Skeletal muscle cell (primary cell): ENCODE measurements at places on chromosomes 1 and 21.

GRCh38 chr1:94193128-94193527, 44.3 kb downstream of the ARHGAP29 start:
- no peak for DNase-seq

GRCh38 chr1:42845866-42846256, 552 bp upstream of the ZNF691 start:
- no peak for DNase-seq

DNA sequence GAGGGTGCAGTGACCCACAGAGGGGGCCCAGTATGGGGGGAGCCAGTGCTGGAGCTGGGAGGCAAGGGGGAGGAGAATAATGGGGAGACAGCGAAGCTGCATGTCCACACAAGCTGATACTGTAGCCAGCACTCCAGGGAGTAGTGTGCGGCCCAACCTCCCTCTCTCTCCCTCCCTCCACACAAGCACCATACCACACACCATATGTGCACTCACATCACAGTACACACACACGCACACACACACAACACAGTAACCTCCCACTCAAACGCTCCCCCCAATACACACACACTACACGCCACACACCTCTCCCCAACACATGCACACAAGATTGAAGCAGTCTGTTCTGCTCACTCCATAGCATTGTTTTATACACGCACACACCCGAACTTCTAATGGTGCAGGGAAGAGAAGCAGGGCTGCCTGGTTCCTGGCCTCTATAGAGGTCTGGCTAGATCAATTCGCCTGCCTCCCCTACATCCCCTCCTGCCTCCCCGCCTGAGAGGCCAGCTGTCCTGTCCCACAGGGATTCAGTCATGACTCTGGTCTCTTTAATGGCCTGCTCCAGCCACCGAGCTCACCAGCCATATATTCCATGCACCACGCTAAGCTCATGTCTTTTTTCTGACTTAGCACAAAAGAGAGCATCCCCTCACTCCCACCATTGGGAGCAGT, 3.8 kb downstream of the NCDN start:
- no peak for DNase-seq

DNA sequence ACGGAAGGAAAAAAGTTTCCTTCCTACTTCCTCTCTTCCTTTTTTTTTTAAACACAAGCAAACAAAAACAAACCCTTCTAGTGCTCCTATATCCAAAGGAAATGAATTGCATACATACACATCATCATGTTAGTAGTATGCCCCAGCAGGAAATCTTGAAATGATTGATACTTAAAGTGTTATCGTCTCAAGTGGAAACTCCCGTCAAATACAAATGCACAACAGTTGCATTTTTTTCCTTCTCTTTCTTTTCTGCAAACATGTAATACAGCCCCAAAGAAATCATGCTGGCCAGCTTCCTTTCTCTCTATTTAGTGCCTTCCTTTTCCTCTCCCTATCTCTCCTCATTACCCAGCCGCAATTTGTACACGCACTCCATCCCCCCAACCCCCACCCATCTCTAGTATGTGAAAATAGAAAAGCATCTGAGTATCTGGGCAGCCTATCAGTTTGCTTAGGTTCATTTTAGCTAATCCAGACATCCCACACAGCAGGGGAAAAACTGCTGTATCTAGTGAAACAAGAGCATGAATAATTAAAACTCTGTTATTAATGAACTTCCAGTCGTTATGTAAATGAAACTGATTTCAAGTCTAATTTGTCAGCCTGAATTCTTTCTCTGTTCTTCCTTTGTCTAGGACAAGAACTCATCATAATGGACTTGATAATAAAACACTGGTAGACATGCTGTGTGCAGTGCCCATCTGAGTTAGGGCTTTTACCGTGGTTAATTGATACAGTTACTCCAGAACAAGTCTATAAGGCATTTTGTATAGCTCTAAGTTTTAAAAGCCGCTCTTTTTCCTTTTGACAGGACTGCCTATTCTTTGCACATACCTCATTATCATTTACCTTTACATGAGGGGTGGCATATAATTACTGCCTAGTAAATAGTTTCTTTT, 336.5 kb upstream of the ADGRL2 start:
- DNase-seq: no peak

- DNase-seq: no peak
These were observed 160.2 kb upstream of the COA6 start for GRCh38 chr1:234212764-234213657.

DNA sequence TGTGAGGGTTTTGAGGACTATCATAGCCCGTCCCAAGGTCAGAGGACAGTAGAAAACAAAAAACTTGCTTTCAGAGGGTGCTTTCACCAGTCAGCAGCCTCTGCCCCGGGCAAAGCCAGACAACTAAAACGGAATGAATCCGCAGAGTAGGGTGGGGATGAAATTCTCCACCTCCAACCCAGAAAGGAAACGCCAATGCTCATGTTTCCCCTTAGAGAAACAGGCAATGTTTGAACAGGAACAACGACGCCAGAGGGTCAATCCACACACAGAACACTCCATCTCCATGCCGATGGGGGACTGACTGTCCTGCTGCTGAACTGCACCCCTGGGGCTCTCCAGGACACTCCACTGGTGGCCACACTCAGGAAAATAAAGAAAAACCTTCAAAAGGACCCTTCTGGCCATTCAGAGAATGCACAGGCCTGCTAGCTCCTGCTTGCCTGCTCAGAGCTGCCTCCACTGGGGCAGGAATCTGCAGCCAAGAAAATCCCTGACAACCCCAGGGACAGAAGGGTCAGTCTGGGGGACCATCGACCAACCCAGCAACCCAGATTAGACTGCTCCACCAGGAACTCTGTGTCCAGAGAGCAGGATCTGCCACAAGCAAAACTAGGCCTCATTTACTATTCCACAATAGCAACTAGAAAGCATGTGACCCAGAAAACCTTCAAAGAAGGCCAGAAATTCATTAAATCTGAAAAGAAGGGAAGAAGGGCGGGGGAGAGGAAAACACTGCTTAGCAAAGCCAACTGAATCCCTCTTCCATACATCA, 116.0 kb downstream of the TOMM20 start:
- DNase-seq: no peak
